ENCODE measurements at places on chromosomes 5 and 9. TPM values are rescaled to one million over a fixed set of nuclear protein-coding genes. Genes with fewer than 3 reads are reported as not detected.

DNA sequence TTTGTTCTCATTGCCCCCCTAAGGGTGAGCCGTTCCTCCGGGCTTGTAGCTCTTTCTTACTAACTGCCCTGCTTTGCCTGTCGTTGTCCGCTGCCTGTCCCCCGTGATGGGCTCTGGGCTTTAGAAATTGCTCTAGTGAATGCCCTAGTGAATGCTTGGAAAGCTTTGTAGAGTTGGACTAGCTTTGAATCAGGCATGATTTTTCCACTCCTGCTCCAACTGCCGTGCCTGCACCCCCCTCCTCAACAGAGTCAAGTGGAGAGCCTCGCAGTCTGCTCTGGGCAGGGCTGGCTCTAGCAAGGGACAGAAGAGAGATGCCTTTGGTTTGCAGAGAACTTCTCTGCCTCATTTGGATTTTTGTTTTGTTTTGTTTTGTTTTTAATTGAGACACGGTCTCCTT lies 46.8 kb upstream of the DAB2IP start:
- no peak for DNase-seq

GRCh38 chr9:17802249-17802857 lies 223.5 kb downstream of the SH3GL2 start:
- no peak for DNase-seq

- DNase-seq, result no peak
Measured at GRCh38 chr9:76534026-76534425, 75.0 kb downstream of the GCNT1 start.

- DNase-seq, result no peak
Measured at GRCh38 chr9:119298076-119298853, 71.0 kb downstream of the BRINP1 start.

- no peak for DNase-seq
Measured at GRCh38 chr5:98938464-98938863, 9.7 kb upstream of the CHD1 start.

DNA sequence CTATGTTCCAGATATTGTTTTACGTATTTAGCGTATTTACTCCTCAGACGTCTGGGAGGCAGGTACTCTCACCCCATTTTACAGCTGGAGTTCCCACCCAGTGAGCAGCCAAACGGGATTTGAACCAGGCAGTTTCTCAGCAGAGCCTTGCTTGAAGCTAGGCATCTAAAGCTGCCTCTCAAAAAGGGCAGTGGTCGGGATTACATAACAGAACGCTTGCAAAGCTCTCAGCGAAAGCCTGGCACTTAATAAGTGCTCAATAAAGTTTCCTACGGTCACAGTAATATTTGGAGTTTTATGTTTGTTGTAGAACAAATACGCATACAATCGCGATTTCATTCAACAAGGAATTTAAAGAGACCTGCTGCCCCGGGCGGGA lies 286 bp upstream of the BSPRY start:
- DNase-seq, result no peak

- no peak for DNase-seq
Measured at GRCh38 chr9:127131871-127132270, 9.4 kb upstream of the ANGPTL2 start.

Gene CCDC192
- polyA plus RNA-seq, result 1.3 TPM

Gene CAMK2A
- polyA plus RNA-seq, result 98.9 TPM

Gene GPRIN1
- polyA plus RNA-seq, result 0.62 TPM

Gene OR1J1
- polyA plus RNA-seq, result not detected

Measured in muscle of arm (tissue), 14 donors.